ENCODE measurements at places on chromosomes 5 and 9.

GRCh38 chr5:89342106-89342876, 459.3 kb upstream of the MEF2C start:
- DNase-seq: no peak

GRCh38 chr5:150342583-150342982, 14.9 kb upstream of the TCOF1 start:
- no peak for DNase-seq

- DNase-seq: no peak
These were observed 293.2 kb upstream of the KLF4 start for GRCh38 chr9:107782789-107783188.

GRCh38 chr5:179149278-179149677, 89.1 kb downstream of the ZNF354C start:
- no peak for DNase-seq

GRCh38 chr9:87499424-87500017, 1.9 kb downstream of the DAPK1 start:
- DNase-seq: no peak

- DNase-seq: no peak
These were observed 54.1 kb downstream of the MTAP start for GRCh38 chr9:21856301-21857094.

DNA sequence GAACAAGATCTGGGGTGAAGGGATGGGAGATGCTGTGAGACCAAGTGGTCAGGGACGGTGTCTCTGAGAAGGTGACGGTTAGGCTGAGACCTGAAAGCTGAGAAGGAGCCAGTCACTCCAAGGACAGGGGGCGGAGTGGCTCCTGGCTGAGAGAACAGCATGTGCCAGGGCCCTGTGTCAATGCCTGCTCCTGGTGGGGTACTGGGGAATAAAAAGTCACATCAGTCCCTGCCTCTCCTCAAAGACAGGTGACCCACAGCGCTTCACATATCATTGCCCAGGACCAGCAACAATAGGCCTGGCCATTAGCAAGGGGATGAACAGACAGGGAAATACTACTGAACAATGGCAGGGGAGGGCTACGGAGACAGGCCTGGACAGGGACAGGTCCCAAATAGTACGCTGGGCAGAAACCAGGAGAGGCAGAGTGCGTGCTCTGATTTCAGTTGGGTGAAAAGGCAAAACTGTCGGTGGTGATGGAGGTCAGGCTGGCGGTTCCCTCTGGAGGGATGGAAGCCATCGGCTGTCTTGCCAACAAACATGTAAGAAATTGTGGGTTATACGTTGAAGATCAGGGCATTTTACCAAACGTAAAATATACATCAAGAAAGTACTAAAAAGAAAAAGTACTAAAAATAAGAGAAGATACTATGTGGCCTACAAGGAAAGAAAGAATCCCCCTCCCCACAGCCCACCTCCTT, 64.3 kb downstream of the C9orf50 start:
- DNase-seq: no peak

Data from epithelial cell of proximal tubule (primary cell).